Activated T-cell treated with anti-CD3 and anti-CD28 coated beads for 48 hours (primary cell): ENCODE measurements at places on chromosomes 6 and 20.

- DNase-seq = no peak
Observed at GRCh38 chr6:45772051-45772450, 243.6 kb downstream of the CLIC5 start.

DNA sequence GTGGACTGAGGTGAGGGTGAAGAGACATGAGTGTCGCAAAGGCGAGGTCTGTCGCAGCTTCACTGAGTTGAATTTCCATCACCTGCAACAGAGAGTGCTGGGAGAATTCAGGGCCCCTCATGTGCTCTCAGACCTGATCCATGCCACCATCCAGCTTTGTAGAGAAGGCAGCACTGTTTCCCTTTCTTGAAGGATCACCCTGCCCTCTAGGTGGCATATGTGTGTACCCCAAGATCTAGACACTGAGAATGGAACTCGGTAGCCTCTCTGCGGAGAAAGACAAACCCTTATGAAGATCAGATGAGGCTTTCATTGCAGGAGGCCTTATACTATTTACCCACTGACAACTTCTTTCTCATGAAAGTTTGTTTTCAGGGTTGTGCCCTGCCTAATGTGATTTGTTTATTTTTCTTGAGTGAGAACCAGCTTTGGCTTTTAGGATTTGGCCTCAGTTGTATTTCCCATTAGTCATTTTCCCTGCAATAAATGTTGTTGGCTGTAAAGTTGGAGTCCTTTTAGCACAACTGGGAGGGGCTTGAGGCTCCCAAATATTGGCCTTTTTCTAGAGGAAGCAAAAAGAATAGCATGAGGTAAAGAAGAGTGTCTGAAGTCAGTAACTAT lies 811.3 kb downstream of the DHX35 start:
- no peak for DNase-seq

DNA sequence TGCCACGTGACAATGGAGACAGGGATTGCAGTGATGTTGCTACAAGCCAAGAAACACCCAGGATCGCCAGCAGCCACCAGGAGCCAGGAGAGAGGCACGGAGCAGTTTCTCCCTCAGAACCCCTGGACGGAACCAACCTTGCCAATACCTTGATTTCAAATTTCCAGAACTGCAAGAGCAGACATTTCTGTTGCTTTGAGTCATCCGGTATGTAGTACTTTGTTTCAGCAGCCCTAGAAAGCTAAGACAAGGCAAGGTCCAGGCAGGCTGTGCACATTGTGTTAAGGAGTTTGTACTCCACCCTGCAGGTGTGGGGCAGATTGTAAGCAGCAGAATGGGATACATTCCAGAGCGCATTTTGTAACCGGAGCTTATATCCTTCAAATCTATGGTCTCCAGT lies 48.3 kb downstream of the TRERF1 start:
- DNase-seq = no peak

GRCh38 chr6:117653949-117654348 lies 21.3 kb upstream of the NUS1 start:
- no peak for DNase-seq

GRCh38 chr6:39853604-39854003 lies 61.4 kb downstream of the DAAM2 start:
- DNase-seq = no peak

GRCh38 chr6:340991-341827 lies 48.9 kb downstream of the DUSP22 start:
- no peak for DNase-seq

GRCh38 chr6:26222571-26222970 lies 135.3 kb downstream of the HFE start:
- no peak for DNase-seq

GRCh38 chr20:46857061-46857831 lies 37.4 kb upstream of the EYA2 start:
- DNase-seq = no peak

GRCh38 chr20:31568773-31569162 lies 36.3 kb upstream of the ID1 start:
- DNase-seq = no peak

DNA sequence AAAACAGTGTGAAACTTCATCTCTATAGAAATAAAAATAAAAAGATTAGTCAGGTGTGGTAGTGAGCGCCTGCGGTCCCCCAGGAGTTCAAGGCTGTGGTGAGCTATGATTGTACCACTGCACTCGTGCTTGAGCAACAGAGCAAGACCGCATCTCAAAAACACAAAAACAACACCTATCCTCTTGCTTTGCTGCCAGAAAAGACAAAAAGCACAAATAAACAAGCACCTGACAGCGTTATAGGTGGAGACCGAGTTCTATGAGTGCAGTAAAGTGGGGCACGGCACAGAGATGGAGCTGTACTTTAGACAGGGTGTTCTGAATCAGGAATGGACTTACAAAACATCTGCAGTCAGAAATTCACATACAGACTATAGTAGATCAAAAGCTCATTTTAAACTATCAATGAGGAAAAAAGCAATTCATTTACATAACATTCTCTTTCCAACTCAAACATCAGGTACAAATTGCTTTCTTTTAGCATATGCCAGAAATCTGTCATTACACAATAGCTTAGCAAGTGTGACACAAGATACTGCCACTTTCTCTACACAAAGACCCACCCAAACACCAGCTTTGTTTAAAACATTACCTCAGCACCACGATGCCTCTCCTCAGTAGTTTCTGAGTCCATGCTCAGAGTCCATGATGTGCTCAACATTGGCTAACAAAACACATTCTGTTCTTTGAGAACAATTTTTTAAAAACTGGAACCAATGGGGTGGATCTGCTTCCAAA lies 10.1 kb downstream of the EZR start:
- DNase-seq = no peak

DNA sequence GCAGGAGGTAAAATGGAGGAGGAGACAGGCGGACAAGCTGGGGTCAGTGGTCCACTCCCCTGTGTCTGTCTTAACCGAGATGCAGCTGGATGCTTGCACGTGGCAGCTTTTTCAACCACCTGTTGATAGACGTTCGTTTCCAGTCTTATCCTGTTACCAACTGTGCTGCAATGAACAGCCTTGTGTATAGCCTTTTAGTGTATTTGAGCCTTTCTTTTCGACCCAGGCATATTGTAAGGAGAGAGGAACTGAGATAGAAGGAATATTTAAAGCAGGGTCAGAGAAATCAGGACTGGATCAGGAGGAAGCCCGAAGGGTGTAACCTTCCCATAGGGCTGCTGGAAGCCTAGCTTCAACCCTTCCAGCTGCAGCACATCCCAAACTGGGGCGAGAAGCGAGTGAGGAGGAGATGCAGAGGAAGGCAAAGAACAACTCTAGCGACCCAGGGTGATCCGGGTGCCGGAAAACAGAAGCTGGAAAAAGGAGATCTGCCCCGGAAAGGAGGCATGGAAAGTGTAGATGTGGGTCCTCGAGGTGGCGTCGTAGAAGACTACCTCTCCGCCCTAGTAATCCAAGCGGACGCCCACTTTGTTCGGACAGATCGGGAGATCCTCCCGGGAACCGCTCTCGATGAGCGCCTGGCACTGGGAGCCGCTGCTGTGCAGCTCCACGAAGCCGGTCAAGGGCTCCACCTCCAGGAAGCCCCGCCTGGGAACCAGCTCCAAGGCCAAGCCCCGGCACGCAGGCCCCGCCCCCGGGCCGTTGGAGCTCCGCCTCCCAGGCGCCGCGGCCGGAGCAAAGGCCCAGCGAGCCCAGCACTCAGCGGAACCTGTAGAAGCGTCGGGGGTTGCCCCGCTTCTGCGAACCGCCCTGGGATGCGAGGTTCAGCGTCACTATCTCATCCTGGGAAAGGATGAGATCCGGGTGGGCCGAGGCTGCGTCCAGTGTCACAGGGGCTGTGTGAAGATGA lies 11.2 kb downstream of the TRIM31 start:
- DNase-seq = peak; percentile 69

DNA sequence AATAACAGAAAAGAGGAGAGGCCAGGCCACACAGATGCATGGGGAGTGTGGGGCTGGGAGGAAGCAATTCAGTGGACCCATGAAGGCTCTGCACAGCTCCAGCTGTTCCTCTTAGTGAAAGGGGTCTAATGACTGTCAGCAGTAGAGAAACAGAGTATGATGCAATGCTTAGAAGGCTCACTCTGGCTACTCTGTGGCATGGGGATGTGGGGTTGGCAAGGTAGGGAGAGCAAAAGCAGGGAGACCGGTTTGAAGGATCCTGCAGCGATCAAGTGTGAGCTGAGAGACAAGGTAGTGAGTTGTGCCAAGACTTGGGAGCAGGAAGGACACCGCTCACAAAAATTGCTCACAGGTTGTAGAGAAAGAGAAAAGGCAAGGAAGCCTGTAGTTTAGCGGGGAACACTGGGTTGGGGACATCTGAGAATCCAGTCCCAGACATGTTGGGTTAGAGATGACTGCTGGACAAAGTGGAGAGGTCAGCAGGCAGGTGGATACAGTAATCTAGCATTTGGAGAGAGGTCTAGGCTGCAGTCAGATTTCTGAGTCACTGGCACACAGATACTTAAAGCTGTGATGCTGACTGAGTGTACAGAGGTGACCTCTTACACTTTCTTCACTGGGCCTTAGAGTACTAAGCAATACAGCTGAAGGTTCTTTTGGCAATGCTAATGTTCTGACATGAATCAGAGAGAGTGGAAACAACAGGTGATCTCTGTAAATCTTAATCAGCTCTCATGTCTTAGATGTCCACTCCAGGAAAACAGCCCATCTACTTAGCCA lies 27.1 kb downstream of the NAPB start:
- DNase-seq = no peak

- no peak for DNase-seq
Observed at GRCh38 chr6:117932676-117933075, 25.6 kb downstream of the SLC35F1 start.

DNA sequence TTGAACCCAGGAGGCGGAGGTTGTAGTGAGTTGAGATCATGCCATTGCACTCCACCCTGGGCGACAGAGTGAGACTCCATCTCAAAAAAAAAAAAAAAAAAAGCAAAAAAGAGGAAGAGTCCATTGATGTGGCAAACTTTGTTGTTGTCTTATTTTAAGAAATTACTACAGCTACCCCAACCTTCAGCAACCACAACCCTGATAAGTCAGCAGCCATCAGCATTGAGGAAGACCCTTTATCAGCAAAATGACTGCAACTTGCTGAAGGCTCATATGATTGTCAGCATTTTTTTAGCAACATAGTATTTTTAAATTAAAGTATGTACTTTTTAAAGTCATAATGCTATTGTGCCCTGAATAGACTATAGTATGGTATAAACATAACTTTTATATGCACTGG lies 48.8 kb downstream of the ZFP64 start:
- no peak for DNase-seq

- DNase-seq = no peak
Observed at GRCh38 chr6:35048631-35049083, 92.5 kb downstream of the TCP11 start.

DNA sequence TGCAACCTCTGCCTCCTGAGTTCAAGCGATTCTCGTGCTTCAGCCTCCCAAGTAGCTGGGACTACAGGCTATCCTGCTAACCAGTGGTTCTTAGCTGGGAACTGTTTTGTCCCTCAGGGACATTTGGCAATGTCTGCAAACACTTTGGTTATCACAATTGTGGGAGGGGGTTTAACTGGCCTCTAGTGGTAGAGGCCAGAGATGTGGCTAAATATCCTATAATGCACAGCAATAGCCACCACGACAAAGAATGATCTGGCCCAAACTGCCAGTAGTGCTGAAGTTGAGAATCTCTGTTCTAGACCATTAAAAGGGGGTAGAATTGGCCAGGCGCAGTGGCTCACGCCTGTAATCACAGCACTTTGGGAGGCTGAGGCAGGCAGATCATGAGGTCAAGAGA lies 28.8 kb downstream of the AKIRIN2 start:
- no peak for DNase-seq

DNA sequence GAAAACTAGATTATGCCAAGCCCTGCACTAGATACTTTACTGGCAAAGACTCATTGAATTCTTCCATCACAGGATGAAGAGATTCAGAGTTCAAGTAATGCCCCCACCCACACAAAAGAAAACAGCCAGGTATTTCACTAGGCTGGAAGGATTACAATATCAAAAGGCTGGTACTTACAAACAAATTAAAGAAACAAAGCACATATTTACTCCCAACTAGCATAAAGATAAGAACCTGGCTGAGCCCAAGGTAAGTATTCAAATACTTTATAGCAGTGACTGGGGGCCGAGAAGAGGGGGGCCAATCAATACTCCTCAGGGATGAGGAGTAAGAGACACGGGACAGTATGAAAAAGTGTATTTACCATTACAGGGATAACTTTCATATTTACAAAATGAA lies 3.7 kb downstream of the ACOT8 start:
- no peak for DNase-seq

DNA sequence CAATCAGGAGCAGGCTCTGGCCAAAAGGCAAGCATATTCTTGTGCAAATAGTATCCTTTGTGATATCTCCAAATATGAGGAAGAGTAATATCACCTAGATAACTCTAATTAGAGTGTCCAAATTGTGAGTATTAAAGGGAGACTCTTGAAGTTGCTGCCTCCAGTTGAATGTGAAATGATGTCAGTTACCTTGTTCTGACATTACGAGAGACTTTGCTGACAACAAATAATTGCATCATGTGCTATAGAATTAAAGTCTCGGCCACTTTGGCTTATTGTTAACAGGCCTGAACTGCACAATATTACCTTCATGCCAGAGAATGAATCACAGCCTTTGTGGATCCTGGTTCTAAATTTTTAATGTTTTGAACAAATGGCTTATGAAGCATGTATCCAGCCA lies 106.5 kb downstream of the AIG1 start:
- no peak for DNase-seq

- no peak for DNase-seq
Observed at GRCh38 chr6:16684195-16684689, 77.0 kb downstream of the ATXN1 start.

- DNase-seq = no peak
Observed at GRCh38 chr6:79694623-79695343, 63.7 kb downstream of the SH3BGRL2 start.

- no peak for DNase-seq
Observed at GRCh38 chr6:100240798-100241197, 223.9 kb downstream of the SIM1 start.

- no peak for DNase-seq
Observed at GRCh38 chr6:136736281-136736960, 55.9 kb downstream of the MAP3K5 start.

DNA sequence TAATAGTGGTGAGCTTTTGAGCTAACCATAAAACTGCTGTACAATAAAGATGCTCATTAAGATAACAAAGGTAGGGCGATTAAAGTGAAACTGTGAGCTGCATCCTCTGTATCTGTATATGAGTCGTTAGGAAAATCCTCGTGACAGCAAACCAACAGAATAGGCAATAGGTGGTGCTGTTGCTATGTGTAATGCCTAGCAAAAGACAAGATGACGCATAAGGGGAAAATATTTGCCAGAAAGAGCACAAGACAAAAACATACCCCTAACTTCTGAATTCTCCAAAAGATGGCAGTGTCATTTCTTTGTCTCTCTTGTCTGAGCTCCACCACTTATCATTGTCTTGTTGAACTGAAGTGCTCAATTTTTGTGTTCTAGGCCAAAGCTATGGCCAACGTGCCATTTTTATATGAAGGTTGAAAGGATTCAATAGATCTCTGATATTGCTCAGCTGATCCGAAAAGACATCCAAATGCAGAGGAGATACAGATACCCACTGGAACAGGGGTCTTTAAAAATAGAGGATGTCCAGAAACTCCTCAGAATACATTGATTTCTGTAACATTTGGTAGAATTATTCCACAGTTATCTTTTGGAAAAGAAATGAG lies 56.3 kb upstream of the ANKEF1 start:
- DNase-seq = no peak
